ENCODE measurements at places on chromosomes 3 and 15.

- DNase-seq = no peak
Observed at GRCh38 chr3:58387650-58388546, 45.7 kb downstream of the PDHB start.

GRCh38 chr3:159787794-159788205, 200.8 kb upstream of the IL12A start:
- no peak for DNase-seq

DNA sequence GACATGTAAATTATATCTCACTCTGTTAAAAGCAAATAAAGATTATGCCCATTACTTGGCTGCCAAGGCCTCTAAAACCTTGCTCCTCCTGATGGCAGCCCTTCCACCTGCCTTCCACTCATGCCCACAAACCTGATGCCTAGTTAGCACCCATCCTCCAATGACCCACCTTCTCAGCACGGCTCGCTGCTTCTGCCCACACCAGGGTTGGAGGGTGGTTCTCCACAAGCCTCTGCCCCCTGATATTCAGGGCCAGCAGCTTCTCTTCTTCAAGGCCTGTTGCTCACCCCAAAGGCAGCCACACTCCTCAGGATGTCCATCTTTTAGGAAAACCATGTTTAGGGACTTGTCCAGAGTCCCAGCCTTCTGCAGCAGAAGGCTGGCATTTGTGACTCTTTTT, 263.4 kb upstream of the TLE3 start:
- no peak for DNase-seq

DNA sequence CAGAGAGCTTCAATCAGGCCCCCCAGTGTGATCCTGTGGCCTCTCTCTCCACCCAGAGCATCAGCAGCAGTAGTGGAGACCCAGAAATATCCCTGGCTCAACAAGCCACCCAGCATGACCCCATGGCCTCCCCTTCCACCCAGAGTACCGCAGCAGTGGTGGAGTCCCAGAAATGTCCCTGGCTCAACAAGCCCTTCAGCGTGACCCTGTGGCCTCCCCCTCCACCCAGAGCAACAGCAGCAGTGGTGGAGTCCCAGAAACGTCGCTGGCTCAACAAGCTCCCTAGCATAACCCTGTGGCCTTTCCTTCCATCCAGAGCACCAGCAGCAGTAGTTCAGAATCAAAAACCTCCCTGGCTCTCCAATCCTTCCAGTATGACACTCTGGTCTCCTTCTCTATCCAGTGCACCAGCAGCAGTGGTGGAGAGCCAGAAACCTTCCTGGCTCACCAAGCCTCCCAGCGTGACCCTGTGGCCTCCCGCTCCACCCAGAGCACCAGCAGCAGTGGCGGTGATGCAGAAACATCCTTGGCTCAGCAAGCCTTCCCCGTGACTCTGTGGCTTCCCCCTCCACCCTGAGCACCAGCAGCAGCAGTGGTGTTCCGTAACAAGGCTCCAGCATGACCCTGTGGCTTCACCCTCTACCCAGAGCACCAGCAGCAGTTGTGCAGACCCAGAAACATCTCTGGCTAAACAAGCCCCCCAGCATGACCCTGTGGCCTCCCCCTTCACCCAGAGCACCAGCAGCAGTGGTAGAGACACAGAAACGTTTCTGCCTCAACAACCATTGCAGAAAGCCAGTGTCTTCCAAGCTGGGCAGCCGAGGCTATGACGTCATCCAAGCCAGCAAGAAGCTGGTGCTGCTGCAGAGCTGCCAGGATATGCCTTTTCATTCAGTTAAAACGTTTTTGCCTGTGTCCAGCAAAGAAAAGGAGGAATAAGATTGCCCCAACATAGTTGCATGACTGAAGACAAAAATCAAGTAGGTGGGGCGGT, 61.3 kb upstream of the TAMM41 start:
- no peak for DNase-seq

- no peak for DNase-seq
Observed at GRCh38 chr3:26622621-26623418, at the start of gene LRRC3B. TSS of gene LRRC3B (plus strand) at chr3:26622772. CDS start at chr3:26709673, 86,901 bp downstream.

DNA sequence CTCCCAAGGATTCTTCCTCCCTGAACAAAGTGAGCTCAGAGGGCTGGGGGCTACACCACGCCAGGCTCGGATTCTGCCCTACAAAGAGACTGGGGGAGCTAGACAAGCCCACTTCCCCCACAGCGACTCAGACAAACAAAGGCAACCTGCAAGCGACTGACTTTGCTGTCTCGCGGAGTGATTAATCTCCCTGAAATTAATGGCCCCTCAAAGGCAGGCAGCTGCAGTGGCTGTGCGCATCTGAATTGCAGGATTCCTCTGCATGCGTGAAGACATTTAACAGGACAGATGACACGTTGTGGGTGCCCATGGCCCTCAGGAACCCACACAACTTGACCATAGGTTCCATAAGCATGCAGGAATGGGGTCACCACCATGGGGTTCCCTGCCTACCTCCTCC, 18.4 kb downstream of the CTXND1 start:
- DNase-seq = no peak

DNA sequence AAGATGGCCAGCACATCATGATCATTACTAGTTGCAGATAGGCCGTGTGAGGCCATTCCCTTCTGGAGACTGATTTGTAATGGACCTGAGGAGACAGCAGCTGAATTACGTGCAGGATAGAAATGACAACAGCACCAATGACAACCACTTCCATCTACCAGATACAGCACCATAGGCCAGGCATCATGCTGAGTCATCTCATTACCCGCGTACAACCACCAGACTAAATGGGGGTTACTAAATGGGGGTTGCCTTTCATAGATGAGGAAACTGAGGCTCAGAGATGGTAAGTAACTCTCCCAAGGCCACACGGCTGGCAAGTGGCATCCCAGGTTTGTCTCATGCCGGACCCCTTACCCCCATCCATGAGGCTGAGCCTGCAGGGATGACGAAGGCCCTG, 32.8 kb upstream of the FAM107A start:
- DNase-seq = no peak

DNA sequence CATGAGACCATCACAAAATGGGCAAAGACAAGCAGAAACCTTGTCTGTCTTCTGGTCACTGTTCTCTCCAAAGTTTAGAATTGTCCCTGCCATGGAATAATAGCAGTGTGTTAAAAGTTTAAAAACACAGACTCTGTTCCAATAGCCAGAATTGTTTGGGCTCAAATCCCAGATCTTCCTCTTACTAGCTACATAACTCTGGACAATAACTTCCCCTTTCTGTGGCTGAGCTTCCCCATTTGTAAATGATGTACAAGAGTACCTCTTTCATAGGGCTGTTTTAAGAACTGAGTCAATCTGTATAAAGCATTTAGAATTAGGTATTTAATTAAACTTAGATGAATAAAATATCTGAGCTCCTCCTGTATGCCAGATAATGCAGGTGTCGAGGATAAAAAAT, 623.0 kb downstream of the NTRK3 start:
- DNase-seq = no peak

GRCh38 chr3:66642019-66642418, 141.2 kb upstream of the LRIG1 start:
- no peak for DNase-seq

- DNase-seq = no peak
Observed at GRCh38 chr15:69862540-69862939, 235.2 kb downstream of the TLE3 start.

GRCh38 chr15:55116636-55117035, 80.1 kb downstream of the RSL24D1 start:
- no peak for DNase-seq

GRCh38 chr3:171059978-171060377, 33.5 kb upstream of the SLC2A2 start:
- DNase-seq = no peak
